ENCODE measurements at places on chromosomes 7 and 10. TPM values are rescaled to one million over a fixed set of nuclear protein-coding genes. Genes with fewer than 3 reads are reported as not detected.

The AKR1D1 gene
- not detected for polyA plus RNA-seq

The CHN2 gene
- 1.4 TPM for polyA plus RNA-seq

The SPDYE2B gene
- polyA plus RNA-seq = 0.20 TPM

The TNRC18 gene
- 3.7 TPM for polyA plus RNA-seq

- no peak for DNase-seq
Measured at GRCh38 chr10:125085258-125086054, 74.9 kb downstream of the CTBP2 start.

- DNase-seq = no peak
Measured at GRCh38 chr7:121182281-121182680, 146.5 kb upstream of the WNT16 start.

DNA sequence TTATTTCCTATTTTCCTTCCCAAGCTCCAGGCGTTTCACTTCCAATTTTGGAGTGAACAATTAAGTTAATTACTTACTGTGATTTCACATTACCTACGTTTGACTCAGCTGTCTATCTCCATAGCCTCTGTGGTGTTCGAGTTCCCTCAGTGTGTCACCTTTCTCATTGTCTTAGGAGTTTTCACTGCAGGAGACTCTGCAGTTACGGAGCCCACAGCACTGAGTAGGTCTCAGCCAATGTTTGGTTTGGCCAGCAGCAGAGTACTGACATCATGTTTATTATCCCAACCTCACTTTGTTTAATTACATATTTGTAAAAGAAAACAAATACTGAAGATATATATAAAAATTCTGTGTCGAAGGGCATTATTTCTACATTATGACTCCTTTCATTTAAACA is 1123.9 kb downstream of the CNTNAP2 start:
- no peak for DNase-seq
